ENCODE measurements at places on chromosomes 13 and 19.

GRCh38 chr19:39257227-39257626 lies 8.6 kb upstream of the IFNL4 start:
- no peak for DNase-seq

DNA sequence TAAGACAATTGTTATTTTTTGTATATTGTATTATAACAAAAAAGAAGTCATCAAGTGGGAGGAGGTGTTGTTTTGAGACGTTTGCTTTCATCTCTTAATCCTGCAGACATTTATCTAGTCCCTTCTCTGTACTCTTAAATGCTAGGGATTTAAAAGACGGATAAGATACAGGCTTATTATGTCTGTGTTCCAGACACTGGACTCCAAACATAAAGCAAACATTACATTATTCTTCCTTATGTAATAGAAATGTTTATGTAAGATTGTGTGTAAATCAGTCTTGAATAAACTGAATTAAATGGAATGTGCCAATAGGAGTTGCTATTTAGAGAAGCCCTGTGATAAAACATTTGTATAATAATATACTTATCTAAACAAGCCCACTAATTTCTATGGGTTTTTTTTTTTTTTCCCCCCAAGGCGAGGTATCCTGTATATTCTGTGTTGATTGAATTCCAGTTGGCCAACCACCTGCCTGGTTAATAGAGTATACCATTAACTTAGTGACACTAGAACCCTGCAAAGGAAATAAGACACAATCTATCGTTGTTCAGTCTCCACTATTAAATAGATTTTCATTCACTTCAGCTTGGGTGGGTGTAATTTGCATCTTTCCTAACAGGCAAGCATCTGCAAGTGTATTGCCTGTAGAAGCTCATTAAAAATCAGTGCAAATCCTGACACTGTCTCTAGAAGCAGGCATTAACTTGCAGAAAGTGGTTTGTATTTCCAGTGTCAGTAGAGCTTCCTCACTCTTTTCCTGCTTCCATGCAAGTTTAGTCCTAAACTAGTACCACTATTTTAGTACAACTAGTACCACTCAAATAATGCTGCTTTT lies 69.0 kb downstream of the LRCH1 start:
- no peak for DNase-seq

GRCh38 chr13:57763689-57764088 lies 132.1 kb downstream of the PCDH17 start:
- no peak for DNase-seq

GRCh38 chr19:1445185-1445931 lies 4.6 kb upstream of the APC2 start:
- DNase-seq: peak; percentile 69

DNA sequence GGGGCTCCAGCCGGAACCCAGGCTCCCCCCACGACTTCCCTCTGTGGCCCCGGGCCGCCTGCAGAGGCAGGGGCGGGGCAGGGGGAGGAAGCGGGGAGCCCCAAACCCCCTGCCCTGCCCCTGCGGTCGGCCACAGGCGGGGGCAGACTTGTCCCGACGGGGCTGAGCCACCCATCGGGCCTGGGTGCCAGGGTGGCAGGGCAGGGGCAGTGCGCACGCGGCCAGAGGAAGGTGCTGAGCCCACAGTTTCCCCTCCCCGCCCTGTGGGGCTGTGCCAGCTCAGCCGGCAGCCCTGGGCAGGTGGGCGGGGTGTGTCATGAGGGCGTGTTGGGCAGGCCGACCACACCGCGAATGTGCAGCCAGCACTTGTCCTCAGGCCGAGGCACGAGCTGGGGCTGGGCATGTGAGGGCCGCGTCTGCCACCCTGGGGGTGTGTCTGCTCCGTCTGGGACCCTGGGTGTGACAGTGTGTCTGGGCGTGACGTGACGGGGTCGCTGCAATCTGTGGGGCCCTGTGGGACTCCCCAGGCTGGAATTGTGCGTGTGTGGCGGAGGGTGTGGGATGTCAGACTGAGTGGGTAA lies 17.7 kb downstream of the CCDC97 start:
- DNase-seq: peak; percentile 71

Measured in activated CD4-positive, alpha-beta T cell treated with anti-CD3 and anti-CD28 coated beads for 24 hours (primary cell).